ENCODE measurements at places on chromosomes 16 and 17. TPM values are rescaled to one million over a fixed set of nuclear protein-coding genes. Genes with fewer than 3 reads are reported as not detected.

Gene TMEM132E
- total RNA-seq: 0.47 TPM

Gene CDH1
- 142 TPM for total RNA-seq

Gene EPX
- not detected for total RNA-seq

Gene RND2
- total RNA-seq: 20.8 TPM

Gene TCAP
- 0.74 TPM for total RNA-seq

GRCh38 chr17:48726114-48726915, 2.2 kb downstream of the HOXB13 start:
- no peak overlapping the region for H3K27ac ChIP-seq
- H3K27me3 ChIP-seq: peaks cover 100% of the 10 kb centered on the region
- no peak for DNase-seq
- H3K36me3 ChIP-seq: no peaks in the 10 kb centered on the region
- no peak overlapping the region for H3K4me3 ChIP-seq
- H3K4me1 ChIP-seq: peaks cover 24% of the 10 kb centered on the region

DNA sequence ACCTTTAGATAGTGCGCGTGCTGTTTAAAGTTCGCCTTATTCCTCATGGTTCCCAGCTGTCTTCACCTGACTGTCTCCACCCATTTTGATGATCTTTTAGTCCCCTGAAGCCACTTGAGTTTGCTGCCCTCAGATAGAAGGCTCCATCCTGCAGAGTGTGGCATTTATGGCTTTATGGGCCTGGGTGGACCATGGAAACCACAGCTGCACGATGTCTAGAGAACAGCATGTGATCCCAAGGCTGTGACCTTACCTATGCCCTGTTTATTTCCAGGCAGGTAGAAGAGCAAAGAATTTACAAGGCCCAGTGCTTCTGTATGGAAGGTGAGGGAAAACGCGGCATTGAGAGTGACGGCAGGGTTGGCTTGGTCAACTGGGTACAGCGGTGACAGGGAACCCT, 356.9 kb downstream of the SLC39A11 start:
- DNase-seq: no peak
- H3K27me3 ChIP-seq: no peaks in the 10 kb centered on the region
- no peaks in the 10 kb centered on the region for H3K36me3 ChIP-seq
- H3K4me1 ChIP-seq: no peaks in the 10 kb centered on the region
- no peak overlapping the region for H3K4me3 ChIP-seq

DNA sequence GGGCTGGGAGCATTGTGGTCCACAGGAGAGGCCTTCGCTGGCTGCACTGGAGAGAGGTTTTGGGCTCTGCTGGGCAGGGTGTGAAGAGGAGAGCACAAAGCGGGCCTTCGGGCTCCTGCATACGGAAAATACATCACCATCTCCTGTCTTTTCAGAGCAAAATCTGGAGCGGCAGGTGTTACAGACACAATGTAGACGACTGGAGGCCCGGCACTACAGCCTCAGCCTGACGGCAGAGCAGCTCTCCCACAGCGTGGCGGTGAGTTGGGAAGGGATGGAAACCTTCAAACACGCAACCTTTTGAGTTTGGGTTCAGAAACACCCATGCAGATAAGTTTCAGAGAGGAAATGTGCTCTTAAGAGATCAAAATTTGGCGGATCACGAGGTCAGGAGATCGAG, 17.9 kb downstream of the GINS2 start:
- no peaks in the 10 kb centered on the region for H3K4me1 ChIP-seq
- DNase-seq: no peak
- H3K27me3 ChIP-seq: no peaks in the 10 kb centered on the region
- no peak overlapping the region for H3K4me3 ChIP-seq

DNA sequence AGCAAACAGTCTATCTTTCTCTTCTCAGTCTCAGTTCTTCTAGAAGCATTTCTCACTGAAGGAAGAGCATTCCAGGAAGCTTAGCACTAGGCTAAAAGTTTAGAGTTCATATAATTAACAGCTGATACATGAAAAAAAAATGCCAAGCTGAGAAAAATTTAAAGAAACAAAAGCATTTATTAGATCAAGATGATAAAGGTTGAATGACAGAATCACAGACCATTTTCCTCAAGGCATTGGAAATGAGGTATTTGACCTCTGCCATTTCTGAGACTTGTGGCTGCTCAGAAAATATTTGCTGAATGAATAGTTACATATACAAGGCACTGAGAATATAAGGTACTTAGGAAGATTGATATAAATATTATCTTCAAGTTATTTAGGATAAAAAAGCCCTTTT, 901.6 kb upstream of the GOT2 start:
- no peak overlapping the region for H3K27ac ChIP-seq
- H3K27me3 ChIP-seq: no peaks in the 10 kb centered on the region
- DNase-seq: no peak
- 0 out of 2 replicates have a peak, but pooled peaks cover 7% of the 10 kb centered on the region for H3K36me3 ChIP-seq
- H3K4me3 ChIP-seq: no peak overlapping the region

Data from GM23338 (cell line).